ENCODE measurements at places on chromosomes 2 and 18.

DNA sequence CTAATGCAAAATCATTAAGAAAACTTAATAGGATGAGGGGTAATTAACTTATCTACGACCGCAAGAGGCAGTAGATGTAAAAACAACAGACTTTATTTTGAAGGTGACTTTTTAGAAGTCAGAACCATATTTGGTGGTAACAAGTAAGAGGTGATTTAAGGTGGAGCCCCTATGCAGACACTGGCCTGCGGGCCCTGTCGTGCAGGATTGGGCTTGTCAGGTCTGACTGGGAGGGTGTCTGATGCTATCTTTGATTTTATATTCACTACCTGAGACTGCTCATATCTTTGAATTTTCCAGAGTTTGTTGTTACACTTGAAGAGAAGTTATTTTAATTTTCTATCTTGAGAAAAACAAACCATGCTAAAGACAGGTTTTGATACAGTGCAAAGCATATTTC, 29.1 kb upstream of the SCLY start:
- no peak for DNase-seq

GRCh38 chr2:238873381-238873801, 25.5 kb downstream of the TWIST2 start:
- DNase-seq, result no peak

- no peak for DNase-seq
These were observed 874 bp downstream of the NDUFAF7 start for GRCh38 chr2:37232131-37232933.

GRCh38 chr2:37573451-37574388, 97.7 kb downstream of the CDC42EP3 start:
- DNase-seq, result no peak

DNA sequence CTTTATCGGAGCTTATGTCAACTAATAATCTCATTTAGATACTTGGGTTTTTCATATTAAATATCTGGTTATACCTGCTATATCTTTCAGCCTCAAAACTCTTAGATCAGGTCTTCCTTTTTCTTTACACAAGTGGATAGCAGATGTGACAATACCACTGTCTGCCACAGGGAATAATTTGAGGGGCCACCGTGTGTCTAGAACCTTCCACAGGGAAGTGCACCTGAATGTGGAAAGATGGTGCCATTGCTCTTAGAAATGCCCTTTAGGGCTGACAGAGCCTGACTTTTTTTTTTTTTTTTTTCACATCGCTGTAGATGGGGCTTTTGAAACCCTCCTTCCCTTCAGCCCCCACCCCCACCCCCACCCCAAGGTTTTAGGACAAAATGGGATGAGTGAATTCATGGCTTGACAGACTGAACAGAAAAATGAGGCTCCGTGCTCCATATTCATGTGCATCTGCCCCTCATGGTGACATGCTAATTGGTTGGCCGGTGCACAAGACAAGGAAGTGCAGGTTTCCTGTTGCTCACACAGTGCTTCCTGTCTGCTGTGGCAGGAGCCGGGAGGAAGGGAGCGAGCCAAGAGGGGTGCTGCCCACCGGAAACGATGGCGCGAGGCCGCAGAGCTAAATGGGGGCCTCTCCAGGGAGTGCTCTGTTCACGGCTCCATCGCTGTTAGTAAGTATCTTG, 246.0 kb downstream of the LDLRAD4 start:
- DNase-seq, result no peak

All from cortex of kidney (tissue), 1 donor.